Renal cortical epithelial cell (primary cell): ENCODE measurements at places on chromosomes 1 and 21.

- DNase-seq: no peak
Observed at GRCh38 chr1:55969322-55969721, 610.0 kb downstream of the PLPP3 start.

DNA sequence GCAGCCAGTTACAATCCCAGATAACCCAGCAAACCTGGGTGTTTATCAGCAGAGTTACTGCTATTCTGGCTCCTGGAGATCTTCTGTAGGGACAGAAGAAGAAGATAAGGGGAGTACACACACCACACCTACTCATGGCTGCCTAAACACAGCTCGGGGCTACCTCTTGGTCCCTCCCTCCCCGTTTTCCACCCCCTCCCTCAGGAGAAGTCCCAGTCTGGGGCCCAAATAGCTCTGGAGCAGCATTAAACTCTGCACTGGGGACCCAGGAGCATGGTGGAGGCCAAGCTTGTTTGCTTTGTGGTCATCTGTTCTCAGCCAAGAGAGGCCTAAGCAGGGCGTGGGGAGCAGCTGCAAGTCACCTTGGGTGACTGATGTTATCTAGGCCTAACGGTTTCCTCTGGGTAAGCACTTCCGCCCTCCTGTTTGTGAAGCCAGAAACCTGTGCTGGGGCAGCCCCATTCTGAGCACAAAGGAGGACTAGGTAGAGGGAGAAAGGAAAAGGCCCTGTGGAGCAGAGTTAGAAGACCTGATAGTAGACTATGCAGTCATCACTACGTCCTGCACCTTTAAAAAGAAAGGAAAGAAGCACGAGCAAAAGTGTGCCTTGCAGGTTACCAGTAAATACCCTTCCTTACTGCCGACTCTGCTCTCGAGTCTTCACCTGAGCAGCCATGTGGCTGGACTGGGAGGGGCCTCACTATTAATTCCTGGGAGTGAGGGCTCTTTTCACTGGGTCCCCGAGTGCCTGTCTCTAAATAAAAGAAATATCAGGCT lies 2.0 kb upstream of the RCSD1 start:
- no peak for DNase-seq

DNA sequence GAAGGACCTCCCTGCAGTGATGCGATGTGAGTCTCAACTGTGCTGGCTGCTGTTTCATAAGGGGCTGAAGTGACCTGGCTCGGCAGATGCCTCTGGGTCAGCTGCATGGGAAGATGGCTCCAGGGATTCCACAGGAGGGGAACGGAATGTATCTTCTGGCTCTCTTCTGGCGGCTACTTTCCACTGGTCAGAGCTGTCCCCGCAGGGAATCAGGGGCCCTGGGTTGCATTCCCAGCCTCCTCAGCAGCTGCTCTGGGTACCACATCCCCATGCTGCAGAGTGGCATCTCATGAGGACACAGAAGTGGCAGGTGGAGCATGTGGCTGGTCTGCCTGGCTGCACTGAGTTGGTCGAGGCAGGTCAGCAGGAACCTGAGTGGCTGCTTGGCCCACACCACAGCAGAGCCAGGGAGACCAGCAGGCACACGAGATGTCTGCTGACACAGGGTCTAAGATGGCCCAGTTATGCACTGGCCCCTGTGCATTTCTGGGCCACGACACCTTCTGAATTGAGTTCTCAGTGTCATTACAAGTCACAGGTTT lies 42.8 kb downstream of the POFUT2 start:
- no peak for DNase-seq

GRCh38 chr1:179794669-179795068 lies 51.6 kb downstream of the FAM163A start:
- DNase-seq: no peak

DNA sequence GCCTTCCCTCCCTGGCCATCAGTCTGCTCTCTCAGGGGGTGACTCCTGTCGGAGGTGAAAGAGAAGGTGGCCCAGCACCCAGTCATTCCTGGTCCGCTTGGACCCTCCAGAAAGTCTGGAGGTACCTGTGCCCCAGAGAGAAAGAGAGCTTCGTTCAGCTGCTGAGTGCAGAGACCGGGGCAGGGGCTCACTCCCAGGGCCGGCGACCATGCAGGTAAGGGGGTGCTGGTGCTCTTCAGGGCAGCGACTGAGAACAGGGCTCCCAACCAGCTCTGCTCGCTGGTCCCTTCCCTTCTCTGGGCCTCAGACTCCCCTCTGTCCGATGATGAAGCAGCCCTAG lies 30.1 kb downstream of the HSPG2 start:
- no peak for DNase-seq
